Common myeloid progenitor, CD34-positive (primary cell): ENCODE measurements at places on chromosomes 13 and 19.

GRCh38 chr13:49330546-49330864 is 82.8 kb downstream of the CDADC1 start:
- DNase-seq: no peak

GRCh38 chr13:105343134-105343806 is 1192.2 kb downstream of the EFNB2 start:
- DNase-seq: no peak

GRCh38 chr19:51552996-51553725 is 17.9 kb upstream of the ZNF175 start:
- DNase-seq: peak; percentile 55

- no peak for DNase-seq
These were observed 22.1 kb upstream of the F7 start for GRCh38 chr13:113083402-113084061.

DNA sequence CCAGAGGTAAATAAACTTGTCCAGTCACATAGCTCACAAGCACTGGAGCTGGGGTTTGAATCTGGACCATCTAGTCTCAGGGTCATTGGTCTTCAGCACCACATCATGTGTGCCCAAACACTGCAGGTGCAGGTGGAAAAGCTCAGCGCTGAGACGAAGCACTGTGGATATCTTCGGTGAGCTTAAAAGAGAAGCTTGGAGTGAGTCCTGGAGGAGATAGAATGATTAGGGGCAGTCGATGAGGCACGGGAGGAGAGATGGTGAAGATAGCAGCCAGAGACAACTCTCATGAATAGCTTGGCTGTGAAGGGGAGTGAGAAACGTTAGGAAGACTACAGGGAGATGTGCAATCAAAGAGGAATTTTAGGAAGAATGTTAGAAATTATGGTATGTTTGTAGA is 389.3 kb downstream of the FGF9 start:
- no peak for DNase-seq

DNA sequence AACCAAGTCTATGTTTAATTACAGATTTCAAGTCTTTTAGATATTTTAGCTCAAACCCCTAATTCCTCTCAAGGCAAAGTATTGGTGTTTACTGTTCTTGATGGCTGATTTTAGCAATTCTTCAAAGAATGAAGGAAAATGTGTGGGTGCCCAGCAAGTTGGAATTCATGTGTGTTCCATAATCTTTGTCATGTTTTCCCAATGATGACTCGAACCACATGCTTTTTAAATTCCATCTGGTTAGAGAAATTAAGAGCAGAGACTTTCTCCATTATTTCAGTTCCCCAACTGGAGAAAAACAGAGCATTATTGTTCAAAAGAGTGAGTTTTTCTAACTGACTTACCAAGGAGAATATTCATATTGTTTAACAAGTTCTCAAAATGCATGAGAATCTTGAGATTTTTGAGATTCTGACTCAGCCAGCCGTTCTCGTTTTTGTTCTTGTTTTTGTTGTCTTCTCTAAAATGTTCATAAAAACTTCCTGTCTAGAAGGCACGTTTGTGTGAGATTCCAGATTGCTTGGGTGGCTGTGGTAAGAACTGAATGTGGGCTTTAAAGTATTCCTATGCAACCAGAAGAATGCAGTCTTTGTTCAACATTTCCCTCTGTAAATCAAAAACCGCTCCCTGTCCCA is 404.7 kb downstream of the IRS2 start:
- no peak for DNase-seq

- DNase-seq: no peak
These were observed 7.9 kb upstream of the JUNB start for GRCh38 chr19:12783291-12783848.

DNA sequence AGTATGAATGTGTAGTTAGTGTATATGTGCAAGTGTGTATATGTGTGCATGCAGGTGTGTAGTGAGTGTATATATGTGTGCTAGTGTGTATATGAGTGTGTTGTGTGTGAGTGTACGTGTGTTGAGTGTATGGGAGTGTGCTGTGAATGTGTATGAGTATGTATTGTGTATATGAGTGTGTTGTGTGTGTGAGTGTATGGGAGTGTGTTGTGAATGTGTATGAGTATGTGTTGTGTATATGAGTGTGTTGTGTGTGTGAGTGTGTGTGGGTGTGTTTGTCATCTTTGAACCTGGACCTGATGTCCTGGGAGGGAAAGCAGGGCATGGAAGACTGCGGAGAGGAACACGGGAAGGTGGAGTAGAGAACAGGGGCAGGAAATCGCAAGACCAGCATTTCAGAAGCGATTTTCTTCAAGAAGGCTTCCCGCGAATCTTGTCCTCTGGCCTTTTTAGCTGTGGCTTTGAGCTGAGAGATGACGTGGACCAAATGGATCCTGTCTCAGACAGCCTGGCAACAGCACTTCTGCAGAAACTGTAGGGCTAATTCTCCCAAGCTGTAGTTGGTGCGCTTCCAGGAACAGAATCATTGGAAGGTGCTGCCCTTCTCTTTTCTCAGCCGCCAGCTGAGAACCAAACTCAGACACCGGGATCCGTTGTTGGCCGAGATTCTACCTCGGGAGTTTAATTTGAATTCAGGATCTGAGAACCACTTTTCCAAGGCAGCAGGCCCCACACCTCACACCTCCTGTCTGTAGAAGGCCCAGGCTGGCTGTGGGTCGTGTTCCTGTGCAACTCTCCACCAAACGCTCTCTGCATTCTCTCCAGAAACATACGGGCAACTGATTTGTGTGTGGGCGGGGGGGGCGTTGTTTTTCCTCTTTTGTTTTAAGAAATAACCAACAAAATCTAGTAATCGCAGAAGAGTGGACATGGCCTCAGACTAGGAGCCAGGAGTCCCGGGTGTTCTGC is 94.7 kb upstream of the RAP2A start:
- peak; percentile 60 for DNase-seq

- no peak for DNase-seq
These were observed 11.2 kb downstream of the ARHGAP33 start for GRCh38 chr19:35786299-35787160.

DNA sequence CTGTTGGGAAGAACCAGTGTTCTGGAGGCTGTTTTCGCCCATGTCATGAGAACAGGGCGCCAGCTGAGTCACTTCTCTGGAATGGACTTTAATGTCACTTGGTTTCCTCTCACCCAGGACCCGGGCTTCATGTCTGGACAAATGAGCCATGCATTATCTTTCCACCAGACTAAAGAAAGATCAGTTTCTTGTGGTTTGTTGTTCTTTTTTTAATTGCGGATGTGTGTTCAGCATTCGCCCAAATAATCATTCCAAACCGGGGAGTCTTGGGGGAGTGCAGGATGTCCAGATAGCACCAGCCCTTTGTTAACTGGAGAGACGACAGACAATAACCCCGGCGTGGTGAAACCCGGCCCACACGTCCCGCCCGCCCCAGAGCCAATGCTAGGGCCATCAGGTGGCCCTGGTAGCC is 102.5 kb downstream of the COL4A2 start:
- no peak for DNase-seq

DNA sequence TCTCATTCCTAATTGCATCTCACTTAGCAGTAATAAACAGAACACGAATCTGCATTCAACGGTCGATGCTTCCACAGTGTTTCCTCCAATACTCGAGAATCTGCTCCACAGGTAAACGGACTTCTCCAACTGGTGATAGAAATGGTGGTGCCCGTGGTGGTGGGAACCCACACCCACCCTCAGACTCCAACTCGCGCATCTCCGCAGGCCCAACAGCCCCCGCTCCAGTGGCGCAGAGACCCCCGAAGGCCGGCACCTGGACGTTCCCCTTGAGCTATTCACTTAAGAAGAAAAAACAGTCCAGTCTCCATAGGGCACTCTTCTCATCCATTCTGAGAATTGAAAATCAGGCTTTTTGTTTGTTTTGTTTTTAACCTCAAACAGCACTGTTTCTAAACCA is 13.8 kb upstream of the RASA3 start:
- DNase-seq: no peak

DNA sequence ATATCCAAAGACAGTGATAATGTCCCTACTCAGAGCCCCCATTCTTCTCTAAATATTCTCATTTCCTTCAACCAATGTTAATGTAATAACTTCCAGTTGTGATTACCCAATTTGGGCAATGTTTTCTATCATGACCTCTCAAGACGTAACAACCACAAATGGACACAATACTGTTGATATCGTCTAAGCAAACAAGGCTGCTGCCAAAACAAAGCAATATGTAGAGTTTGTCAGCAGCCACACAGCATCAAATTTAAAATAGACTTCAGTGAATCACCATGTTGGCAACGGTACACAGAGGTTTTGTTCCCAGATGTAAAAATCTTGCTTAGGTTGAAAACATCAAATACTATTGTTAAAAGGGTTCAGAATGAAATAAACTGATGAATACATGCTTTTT is 205.1 kb downstream of the DACH1 start:
- DNase-seq: no peak

- DNase-seq: no peak
These were observed 365.1 kb downstream of the DNAJC15 start for GRCh38 chr13:43388282-43389034.

DNA sequence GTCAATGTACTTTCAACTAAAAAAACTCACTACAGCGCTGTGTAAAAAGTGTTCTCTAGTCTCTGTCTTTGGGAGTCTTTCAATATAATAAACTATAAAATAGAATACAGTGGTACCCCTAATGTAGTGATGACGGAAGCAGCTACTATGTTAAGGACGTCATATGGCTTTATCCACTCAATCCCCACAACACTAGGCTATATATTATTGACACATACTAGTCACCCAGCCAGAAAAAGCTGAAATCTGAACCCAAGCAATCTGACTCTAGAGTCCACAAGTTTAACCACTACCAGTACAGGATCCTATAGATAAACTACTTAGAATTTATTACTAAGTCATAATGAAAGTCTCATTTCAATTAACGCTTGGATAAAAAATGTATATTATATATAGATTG is 48.3 kb downstream of the ELF1 start:
- no peak for DNase-seq

GRCh38 chr13:20923272-20923671 is 20.7 kb upstream of the XPO4 start:
- DNase-seq: no peak

DNA sequence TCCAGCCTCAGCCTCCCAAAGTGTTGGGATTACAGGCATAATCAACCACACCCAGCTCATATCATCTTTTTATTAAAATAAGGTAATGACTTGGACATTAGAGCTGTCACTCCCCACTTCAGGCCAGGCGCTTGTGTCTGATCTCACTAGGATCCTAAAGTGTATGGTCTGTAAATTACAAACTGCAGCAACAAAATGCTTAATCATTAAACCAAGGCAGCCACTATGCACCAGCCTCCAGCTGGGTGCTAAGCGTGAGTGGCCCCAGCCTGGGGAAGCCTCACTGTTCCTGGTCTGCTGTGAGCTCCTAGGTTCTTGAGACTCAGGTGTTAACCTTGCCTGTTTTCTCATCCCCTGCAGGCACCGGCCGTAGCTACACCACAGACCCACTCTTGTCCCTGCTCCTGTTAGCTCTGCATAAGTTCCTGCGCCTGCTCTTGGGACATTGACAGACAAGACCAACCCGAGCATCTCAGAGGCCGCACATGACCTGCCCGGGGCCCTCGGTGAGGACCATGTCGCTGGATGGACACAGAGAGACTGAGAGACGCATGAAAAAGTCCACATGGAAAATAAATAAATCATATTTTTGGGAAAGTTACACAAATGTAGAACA is 37.8 kb downstream of the VSTM2B start:
- no peak for DNase-seq

DNA sequence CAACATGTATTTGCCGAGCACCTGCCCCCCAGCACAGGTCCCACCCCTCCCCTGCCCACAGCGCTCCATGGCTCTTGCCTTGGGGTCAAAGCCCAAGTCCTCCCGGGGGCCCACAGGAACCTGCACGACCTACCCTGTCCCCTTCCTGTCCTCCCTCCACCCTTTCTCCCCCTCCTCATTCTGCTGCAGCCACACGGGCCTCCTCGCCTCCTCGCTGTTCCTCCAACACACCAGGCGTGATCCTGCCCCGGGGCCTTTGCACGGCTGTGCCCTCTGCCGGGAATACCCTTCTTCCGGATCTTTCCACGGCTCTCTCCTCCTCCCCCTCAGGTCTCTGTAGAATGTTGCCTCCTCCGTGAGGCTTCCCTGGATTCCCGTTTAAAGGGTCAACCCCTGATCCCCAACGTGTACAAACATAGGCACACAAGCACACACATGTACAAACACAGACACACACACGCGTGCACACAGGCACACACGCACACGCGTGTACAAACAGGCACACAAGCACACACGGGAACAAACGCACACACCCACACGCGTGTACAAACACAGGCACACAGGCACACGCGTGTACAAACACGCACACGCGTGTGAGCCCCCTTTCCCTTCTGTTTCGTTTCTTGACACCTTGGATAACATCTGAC is 2.8 kb downstream of the MADCAM1 start:
- DNase-seq: no peak

DNA sequence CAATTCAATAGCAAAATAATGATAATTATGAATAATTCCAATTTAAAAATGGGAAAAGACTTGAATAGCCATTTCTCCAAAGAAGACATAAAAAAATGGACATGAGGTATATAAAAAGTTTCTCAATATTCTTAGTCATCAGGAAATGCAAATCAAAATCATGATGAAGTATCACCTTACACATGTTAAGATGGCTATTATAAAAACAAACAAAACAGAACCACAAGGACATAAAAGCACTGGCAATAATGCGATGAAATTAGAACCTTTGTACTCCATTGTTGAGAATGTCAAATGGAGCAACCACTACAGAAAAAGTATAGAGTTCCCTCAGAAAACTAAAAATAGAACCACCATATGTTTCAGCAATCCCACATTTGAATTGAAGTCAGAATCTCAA is 1186.1 kb downstream of the SLITRK5 start:
- DNase-seq: no peak

DNA sequence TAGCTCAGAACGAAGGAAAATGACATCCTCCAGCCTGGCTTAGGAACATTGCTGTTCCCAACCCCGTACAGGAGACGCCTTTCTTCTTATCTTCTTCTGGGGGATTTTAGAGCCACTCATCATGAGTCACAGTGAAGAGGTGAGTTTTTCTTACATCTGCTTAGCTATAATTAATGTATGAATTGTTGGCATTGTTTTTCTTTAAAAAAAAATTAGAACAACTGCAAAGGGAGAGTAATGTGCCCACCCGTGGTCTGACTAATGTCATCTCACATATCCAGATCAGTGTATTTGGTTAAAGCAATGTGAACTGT is 310.6 kb upstream of the TSHZ3 start:
- DNase-seq: no peak

GRCh38 chr19:15439078-15439799 is 10.5 kb downstream of the WIZ start:
- DNase-seq: peak; percentile 45

GRCh38 chr13:100442095-100442832 is 146.3 kb downstream of the GGACT start:
- no peak for DNase-seq

GRCh38 chr19:39180749-39181148 is 16.0 kb upstream of the NCCRP1 start:
- DNase-seq: no peak

DNA sequence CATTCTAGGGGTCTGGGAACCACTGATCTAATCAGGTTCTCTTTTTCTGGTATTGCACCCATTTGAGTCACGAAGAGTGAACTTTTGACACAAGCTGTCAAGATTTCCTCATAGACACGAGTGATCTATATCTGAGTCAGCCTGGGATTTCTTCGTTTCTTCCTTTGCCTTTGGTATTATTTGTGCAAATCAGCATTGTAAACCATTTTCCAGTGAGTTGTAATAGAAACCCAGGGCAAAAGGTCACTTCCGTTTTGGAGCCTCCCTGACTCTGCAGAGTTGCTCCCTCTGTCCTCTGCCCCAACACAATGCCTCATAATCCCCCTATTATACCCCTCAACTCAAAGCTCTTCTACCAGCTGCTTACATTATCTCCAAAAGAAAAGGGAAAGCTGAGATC is 615.1 kb downstream of the EFNB2 start:
- no peak for DNase-seq
